ENCODE measurements at places on chromosomes 3 and 15. TPM values are rescaled to one million over a fixed set of nuclear protein-coding genes. Genes with fewer than 3 reads are reported as not detected.

Gene NUTM1
- total RNA-seq, result 0.09 TPM

Gene SKOR1
- 0.50 TPM for total RNA-seq

Gene RTP1
- 0.85 TPM for total RNA-seq

Gene MYRIP
- 3.1 TPM for total RNA-seq

Gene TM4SF18
- under 0.01 TPM for total RNA-seq

Gene HCLS1
- total RNA-seq, result 1.3 TPM

Gene HTR3E
- total RNA-seq, result 0.41 TPM

Gene C3orf85
- total RNA-seq, result not detected

Gene TGM5
- 0.09 TPM for total RNA-seq

DNA sequence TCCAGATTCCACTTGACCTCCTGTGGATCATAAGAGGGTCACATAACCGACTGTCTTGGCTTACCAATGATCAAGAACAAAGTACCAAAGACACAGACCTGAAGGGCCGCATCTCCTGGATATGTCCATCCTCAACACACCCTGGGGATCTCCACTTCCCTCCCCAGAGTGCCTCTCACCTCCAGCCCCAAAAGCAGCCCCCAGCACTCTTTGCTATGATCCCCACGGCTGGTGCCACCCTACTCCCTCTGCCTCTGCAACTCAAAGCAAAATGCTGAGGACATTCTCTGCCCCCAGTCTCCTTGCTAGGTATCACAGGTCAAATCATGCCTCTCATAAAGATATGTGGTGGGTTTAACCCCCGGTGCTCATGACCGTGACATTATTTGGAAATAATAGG is 32.7 kb downstream of the SLCO2A1 start:
- no peak for ATAC-seq

DNA sequence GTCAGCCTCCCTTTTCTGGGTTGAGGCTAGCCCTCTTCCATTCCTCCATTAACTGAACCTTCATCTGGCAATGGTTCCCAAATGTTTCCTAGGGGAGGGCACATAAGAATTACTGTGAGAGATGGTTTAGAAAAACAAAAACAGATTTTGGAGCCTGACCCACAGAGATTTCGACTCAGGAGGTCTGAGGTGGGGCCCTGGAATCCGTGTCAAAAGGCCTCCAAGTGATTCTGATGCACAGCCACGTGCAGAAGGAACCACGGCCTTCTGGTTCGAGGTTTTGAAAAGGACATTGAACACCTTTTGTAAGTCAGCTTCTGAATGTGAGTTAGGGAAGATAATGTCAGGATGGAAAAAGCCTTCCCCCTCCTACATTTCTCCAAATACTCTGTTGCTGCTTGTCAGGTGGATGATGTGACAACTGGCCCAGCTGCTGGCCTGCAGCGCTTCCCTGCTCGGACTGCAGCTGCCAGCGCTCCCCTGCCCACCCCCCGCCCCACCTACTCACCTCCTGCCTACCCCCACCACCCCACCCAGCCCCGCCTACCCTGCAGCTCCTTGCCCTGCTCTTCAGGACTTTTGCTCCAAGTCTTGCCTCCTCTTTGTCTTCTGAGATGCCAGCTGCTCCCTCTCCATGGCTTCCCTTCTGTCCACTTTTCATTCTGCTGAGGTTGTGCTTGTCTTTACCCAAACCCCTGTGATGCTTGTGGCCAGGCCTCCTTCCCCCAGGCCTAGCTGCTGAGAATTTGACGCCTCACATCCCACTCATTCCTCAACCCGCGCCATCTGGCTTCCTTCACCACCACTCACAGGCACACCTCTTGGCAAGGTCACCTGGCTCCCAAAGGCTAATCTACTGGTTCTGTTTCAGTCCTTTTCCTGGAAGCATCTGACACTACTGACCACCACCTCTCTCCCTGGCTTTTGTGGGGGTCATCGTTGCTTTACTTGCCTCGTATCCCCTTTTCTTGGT is 6.6 kb downstream of the EHD4 start:
- ATAC-seq, result no peak

- peak; percentile 66 for ATAC-seq
These were observed 39.4 kb downstream of the AGTR1 start for GRCh38 chr3:148737104-148737530.

DNA sequence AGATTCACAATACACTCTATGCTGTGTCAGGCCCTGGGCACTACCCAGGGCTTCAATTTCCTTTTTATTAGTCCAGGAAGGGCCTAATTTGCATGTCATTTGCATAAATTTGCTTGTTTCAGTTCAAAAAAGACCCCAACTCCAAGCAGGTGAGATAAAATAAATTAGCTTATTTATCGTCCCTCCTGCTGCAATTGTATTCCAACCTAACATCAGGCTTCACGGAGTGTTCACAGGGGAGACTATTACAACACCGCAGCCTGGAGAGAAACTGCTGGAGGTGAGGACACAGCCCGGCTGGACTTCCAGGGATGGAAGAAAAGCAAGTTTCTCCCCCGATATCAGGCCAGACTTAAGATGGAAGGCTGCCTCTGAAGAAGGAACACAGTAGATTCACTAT is 62.8 kb downstream of the MEGF11 start:
- ATAC-seq, result no peak

- no peak for ATAC-seq
These were observed 120.7 kb upstream of the WNT5A start for GRCh38 chr3:55607844-55608243.

GRCh38 chr15:44666210-44667038 is 3.0 kb upstream of the SPG11 start:
- ATAC-seq, result no peak

- ATAC-seq, result no peak
These were observed 1.5 kb downstream of the SFMBT1 start for GRCh38 chr3:53044371-53044710.

DNA sequence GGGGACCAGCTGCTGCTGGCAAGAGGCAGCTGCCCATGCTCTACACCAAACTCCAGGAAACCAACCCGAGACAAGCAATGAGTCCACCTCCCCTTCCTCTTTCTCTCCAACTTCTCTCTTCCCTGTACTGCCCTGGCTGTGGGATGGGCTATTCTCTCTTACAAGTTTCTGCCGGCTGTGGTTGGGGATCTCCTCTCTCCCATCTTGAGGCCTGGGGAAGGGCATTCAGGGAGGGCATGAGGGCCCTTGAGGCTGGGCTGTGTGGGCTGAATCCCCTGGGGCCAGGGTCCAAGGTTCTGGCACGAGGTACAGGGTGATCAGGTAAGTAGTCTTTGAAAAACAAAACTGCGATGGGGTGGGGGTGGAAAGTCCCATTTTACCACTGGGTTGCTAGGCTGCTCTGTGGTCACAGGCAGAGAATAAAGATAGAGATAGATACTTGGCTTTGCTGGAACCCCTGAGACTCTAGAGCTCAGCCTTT is 32.3 kb upstream of the CTSH start:
- ATAC-seq, result no peak

GRCh38 chr3:112132975-112133448 is at the start of gene GCSAM:
Gene GCSAM, minus strand, starts transcription at chr3:112133248. Its CDS starts 128 bp downstream, at chr3:112133120.
- ATAC-seq, result no peak

DNA sequence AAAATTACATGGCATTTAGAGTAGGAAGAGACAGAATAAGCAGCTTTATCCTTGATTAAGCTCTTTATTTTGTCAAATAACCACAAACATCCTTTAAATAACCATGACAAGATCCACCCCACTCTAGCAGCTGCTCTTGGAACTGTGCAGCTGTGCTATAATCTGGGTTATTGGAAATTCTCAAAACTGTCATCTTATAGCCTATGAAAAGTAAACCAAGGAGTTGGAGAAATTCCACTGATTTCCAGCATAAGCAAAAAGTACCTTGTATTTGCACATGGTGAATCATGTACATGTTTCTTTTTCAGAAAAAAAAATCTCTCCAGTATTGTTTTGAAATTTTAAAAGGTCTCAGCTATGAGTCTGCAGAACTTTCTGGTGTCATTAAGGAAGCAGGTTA is 88.8 kb upstream of the ABI3BP start:
- peak; percentile 35 for ATAC-seq

DNA sequence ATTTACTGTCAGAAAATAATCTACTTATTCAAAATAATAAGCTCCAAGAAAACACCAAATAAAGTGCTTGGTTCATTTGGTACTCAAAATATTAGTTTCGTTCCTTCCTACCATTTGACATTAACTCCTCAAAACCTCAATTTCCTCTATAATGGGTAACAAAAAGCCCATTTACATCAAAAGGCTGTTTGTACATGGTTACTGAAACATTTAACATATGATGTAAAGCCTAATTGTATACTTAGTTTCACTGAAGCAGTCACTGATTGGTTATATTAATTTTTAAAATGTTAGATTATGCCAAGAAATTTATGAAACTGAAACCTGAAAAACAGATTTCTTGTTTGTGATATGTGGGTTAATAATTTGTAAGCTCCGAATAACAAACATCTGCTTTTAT is 14.7 kb downstream of the XRN1 start:
- no peak for ATAC-seq

DNA sequence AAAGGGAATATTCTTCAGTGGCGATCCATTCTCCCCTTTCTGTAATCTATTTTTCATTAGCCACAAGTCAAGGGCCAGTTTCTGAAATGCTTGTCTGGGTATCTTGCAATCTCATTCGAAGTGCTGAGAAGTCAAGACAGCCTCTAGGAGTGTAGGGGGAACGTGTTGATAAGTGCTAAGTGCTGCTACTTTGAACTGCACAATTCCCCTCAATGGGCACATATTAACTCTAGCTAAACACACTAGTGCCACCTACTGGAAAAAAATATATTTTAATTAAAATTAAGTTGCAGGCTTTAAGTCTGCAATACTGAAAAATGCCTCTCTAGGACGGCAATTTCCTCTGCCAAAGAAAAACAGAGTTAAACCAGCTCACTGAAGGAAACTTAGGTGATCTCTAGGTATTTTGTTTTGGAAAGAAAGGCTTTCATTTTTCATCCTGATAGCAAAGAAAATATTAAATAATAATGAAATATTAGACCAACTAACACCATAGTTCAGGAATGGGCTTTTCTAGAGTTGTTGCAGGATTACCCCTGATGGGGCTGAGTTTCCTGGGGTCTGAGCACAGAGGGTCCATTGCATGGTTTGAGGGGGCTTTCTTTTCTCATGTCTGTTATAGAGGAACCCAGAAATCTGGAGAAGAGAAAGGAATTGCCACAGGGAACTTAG is 181.9 kb upstream of the KBTBD8 start:
- ATAC-seq, result peak; percentile 87

DNA sequence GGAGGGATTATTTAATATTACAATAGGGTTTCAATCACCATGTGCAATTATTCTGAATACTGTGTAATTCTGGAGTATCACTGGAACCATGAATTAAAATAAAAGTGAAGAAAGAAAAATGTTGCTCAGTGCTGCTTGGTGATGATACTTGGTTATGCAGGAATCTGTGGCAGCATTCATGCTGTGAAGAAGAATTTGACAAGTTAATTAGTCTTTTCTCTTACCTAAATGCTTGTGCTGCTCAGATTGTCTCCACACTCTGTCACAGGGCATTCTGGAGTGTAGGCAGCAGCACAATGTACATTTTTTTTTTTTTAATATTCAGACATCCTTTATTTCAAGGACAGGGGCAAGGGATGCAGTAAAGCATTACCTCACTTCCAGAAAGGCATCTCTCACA is 749.3 kb upstream of the CADM2 start:
- ATAC-seq, result peak; percentile 73

DNA sequence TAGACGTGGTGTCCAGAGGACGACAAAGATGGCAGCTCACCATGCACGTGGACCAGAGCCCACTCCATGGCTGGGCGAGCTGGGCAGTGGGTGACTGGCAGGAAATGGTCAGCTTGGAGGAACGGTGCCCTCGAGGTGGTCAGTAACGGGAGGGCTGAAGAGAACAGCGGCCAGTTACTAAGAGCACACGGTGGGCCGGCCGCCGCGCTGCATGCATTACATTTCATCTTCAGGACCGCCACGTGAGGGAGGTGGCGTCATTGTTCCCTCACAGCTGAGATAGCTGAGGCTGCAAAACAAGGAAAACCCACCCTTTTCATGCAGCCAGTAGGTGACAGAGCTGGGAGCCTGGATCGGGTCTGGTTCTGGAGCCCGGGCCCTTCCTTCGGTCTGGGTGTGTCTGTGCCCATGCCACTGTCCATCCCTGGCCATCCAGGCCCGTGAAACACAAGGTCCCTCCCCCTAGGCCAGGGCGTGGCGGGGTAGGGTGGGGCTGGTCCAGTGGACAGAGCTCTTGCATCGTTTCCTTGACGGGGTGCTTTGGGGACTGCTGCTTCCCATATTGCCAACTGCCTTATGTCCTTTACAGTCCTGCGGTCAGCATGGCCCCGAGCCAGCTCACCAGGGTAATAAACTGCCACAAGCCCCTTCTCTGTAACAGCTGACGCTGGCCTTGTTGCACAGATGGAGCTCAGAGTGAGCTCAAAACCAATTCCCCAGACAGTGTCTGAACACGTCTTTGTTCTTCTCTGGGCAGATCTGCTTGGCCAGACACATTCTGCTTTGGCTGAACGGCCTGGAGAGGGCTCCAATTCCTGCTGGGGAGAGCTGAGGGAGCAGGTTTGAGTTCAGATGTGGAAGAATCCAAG is 51.8 kb downstream of the RGMA start:
- ATAC-seq, result peak; percentile 88

DNA sequence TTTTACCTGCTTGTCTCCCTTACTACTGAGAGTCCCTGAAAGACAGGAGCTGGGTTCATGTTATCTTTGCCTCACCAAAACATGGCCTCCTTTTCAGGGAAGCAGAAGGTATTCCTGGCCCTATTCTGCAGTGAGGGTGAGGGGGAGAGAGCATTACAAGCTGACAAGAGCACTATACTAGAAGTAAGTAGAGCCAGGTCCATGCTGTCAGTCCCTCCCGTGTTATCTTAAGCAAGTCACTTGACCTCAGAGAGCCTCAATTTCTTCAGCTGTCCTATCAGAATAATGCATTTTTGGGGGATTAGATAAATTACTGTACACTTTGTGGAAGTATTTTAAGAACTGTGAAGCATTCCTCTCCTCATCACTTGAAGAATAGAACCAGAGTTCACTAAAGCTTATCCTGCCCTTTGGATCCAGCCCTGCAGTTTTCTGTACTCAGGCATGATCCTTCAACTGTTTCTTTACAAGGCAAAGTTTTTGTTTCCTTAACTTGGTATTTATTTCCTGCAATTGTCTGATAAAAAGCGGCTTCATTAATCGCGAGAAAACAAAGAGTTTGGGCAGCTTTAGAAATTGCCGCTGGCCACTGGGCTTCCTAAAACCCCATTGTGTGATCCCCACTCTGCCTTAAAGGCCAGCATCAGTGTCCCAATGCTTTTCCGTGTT is 213.9 kb downstream of the CDIN1 start:
- no peak for ATAC-seq

- no peak for ATAC-seq
These were observed 87.0 kb downstream of the TP63 start for GRCh38 chr3:189718215-189718614.

- ATAC-seq, result no peak
These were observed 52.3 kb upstream of the CGNL1 start for GRCh38 chr15:57323806-57324589.

DNA sequence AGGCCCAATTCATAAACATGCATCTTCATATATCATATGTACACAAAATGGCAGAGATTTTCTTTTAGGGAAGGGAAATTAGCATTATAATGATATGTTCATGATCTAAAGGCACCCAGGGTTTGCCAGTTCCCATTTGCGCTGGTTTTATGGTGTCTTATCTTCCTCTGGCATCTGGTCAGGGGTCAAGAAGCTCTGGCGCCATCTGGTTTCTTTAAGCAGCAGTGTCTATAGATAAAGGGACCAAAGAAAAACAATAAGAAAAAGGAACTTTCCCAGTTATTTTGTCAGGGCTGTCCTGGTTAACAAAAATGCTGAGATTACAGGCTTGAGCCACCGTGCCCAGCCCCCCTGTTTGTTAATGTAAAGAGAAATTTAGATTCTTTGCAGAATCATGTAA is 3.3 kb upstream of the DCP1A start:
- ATAC-seq, result no peak

All from motor neuron (in vitro differentiated cells).